Central memory CD4-positive, alpha-beta T cell (primary cell): ENCODE measurements at places on chromosomes 5 and 9.

DNA sequence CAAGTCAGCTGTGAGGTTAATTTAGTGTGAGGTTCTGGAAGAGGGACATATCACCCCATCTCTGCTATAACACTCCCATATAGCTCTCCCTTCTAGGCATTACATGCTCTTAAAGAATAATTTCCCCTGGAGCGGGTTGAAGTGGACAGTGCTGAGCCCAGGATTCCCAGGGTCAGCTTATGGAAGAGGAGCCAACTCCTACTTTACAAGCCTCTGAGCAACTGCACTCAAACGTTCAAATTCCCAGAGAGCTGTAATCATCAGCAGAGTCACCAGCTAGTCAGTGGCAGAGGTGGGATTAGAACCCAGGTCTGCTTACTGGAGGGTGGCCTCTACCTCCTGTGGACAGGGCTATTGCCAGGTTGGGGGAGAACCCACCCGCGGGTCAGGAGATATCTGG lies 1.4 kb downstream of the NEURL1B start:
- no peak for DNase-seq

DNA sequence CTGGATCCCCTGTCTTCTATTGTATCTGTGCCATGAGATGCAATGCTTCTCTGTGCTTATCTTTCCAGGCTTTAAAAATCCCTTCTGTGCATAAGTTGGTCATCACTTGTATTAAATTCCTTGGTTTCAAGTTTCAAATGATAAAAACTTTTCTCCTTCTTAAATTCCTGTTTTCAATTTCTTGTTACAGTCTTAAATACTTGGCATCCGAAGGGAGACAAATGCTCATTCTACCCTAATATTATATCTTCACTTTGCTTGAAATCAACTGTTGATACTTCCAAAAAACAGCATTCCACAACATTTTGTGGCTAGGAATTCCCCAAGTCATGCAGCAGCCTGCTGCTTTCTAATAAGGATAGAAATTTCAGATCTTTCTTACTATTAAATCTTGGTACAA lies 413.2 kb upstream of the ACTBL2 start:
- no peak for DNase-seq

GRCh38 chr5:37926732-37927131 lies 86.9 kb upstream of the GDNF start:
- DNase-seq: no peak

GRCh38 chr5:137498301-137498735 lies 808 bp downstream of the SPOCK1 start:
- no peak for DNase-seq

GRCh38 chr5:151463137-151464029 lies 16.0 kb downstream of the SLC36A1 start:
- no peak for DNase-seq

- no peak for DNase-seq
Measured at GRCh38 chr5:115920171-115920725, 42.0 kb upstream of the LVRN start.

DNA sequence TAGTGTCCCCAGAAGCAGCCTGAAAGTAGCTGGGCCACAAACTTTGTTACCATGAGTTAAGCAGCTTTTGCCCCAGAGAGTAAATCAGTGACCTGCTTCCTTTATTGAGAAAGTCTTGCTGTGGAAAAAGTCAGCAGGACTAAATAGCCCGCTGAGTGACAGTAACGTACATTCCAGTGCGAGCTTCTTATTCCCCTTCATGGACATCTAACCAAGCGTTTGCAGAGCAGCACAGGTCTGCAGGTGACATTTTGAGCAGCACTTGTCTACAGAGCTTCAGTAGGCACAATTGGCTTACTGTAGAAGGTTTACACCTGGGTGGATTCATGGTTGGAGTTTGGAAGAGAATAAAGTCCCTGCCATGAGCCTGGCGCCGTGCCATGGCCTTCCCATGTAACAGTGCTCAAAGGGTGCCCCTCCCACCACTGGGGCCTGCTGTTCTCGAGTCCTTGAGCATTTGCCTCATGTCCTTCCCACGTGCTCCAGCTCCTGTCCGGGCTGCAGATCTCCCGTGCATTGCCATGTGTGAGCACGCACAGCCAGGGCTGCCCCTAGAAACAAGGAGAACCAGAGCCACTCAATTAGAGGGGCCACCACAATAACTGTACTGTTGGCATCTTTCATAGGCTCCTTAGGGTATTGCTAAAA lies 41.3 kb upstream of the GRHPR start:
- DNase-seq: no peak

- no peak for DNase-seq
Measured at GRCh38 chr5:156411185-156411613, 84.2 kb downstream of the SGCD start.

- DNase-seq: no peak
Measured at GRCh38 chr5:76406673-76407072, 3.6 kb downstream of the IQGAP2 start.

GRCh38 chr9:98081477-98082219 lies 25.1 kb downstream of the NANS start:
- no peak for DNase-seq

- DNase-seq: no peak
Measured at GRCh38 chr5:144335561-144335960, 164.9 kb downstream of the KCTD16 start.

- no peak for DNase-seq
Measured at GRCh38 chr9:4815381-4815956, 22.7 kb downstream of the RCL1 start.
